Activated T-cell treated with anti-CD3 and anti-CD28 coated beads for 4 hours (primary cell): ENCODE measurements at places on chromosomes 1 and 21.
A peak's percentile ranks its signal among the peaks of the same experiment; 100 is the strongest.

DNA sequence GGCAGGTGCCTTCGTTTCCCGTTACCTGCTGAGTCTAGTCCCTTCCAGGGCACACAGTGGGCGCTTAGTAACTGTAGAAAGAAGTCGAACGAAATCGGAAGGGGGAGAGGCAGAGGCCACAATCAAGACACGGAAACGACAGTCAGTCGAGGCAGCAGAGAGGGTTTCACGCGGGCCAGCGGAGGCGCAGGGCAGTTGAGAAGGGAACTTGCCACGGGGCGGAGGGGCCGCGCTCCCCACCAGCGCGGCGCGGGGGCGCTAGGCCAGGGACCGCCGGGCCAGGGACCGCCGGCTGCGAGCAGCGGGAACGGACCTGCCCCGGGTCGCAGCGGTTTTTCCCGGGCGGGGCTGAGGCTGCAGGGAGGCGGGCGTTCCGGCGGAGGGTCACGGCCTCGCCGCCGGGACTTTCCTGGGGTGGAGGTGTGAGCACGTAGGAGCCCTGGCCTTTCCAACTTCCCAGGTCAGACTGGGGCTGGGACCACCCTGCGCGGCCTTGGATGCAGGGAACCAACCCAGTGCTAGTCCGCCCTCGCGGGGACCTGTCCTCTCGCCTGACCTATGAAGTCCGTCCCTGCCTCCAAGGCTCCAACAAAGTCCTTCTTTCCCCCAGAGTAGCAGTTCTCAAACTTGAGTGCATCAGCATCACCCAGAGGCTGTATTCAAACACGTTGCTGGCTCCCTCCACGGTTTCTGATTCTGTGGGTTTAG lies 150.1 kb upstream of the FGGY start:
- peak; percentile 14 for DNase-seq

GRCh38 chr1:34740161-34740868 lies 14.5 kb upstream of the GJB5 start:
- DNase-seq, result no peak

DNA sequence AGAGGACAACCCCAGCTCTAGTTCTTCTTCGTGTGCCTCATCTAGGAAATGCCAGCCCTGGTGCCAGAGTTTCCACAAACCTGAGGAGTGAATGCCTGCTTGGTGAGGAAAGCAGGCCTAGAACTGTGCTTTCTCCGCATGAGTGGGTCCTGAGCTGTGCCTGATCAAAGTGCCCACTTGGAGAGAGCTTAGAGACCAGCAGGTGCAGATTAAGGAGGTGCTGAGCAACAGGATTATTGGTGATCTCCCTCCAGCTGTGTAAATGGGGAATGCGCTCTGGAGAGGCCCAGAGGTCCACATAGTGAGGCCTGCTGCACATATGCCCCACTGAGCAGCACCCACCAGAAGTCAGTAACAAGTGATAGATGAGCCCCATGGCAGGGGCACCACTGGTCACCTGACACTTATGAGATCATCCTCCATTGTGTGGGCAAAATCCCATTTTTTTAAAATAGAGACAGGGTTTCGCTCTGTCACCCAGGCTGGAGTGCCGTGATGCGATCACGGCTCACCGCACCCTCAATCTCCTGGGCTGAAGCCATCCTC lies 127.2 kb upstream of the ZC3H12A start:
- DNase-seq, result no peak

GRCh38 chr1:160491017-160491416 lies 32.0 kb downstream of the SLAMF6 start:
- DNase-seq, result no peak

- no peak for DNase-seq
Measured at GRCh38 chr1:214272964-214273533, 7.9 kb upstream of the SMYD2 start.

DNA sequence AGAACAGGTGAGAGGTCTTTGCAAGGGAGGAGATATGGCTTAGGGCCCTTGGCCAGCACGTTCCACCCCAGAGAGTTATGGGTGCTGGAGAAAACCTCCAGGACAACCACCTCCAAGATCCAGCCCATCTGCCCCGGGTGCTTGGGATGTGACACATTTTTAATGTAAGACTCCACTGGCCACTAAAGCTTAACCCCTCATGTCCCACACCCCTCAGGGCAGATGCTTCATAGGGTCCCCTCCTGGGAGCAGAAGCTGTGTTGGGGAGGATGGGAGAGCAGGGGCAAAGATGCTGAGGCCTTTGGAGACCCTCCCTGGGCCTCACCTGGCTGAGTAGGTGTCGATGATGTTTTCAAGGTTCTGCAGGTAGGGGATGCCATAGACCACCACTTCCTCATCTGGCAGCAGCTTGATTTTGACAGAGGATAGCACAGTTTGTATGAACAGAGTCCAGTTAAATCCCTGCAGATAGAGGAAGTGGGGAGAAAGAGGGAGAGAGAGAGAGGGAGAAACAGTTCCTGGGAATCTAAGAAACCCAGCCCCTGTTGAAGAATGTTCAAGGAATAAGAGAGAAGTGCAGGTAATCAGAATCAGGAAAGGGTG lies 11.9 kb downstream of the PRXL2B start:
- DNase-seq, result no peak

DNA sequence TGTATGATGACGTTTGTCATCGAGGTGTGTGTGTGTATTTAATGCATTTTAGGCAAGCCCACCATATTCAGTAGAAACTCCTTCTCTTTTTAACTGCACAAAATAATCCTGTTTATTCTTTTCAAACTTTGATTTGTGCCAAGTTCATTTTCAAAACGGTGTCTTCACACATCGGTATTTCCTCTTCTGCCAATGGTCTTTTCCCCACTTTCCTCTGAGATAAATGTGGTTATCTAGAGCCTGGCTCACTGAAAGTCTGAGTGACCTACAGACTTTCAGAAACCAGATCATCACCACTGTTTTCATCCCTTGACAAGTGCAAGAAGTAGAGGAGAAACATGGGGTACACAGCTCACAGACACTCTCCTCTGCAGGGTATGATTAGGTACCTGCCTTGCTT lies 69.4 kb downstream of the GPATCH2 start:
- no peak for DNase-seq

DNA sequence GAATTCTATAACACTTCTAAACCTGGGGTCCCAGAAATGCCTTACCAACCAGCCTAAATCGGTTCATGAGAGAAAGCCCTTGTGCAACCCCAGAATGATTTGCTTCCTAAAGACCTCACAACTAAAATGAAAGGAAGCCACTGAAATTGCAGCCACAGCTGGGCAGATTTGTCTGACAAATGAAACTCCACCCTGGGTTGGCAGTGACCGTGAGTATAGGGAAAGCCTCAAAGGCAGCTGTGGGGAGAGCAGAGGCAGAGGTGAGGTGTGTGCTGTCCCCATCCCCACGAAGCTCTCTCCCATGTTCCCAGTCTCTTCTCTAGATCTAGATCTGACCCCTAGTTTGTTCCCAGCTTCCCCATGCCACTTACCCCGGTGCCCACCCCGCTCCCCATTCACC lies 23.1 kb downstream of the RHBDL2 start:
- no peak for DNase-seq

DNA sequence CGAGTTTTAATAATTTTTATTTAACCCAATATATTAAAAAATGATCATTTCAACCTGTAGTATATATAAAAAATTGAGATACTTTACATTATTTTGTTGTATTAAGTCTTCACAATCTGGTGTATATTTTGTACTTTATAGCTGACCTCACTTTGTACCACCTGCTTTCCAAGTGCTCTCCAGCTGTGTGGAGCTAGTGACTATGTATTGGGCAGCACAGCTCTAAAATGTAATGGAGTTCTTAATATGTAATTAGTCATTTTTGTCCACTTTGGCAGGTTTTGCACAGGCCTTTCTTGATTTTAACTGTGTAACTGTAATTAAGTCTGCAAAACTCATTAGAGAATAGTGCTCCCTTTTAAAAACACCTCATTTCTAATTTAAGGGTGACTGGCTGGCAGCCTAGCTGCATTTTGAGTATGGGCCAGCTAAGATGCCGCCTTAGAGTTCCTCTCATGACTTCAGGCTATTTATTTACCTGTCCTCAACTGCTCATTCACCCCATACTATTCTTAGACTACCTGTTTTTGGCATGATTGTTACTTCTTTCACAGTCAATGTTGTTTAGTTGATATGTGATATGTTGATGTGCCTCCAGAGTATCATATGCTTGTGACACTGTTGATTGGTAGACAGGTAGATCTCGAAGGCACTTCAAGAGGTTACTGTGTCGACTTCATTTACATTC lies 43.2 kb downstream of the ZYG11B start:
- DNase-seq, result no peak

DNA sequence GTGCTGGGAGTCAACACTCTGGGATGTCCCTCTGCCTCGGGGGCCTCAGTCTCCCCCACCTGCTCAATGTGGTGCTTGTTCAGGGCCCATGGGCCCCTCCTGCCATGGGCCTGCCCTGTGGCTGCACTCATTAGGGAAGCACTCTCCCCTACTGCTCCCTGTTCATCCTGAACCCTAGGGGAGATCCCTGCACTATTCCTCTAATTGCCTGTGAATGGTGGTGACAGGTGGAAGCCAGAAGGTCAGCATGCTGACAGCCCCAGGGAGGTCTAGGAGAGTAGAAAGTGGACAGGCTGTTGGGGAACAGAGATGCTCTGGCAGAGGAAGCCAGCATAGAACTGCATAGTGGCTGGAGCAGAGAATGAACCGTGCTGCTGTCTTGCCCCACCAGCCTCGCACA lies 217.6 kb downstream of the TRABD2B start:
- no peak for DNase-seq

- DNase-seq, result no peak
Measured at GRCh38 chr1:215631489-215631888, 64.4 kb downstream of the KCTD3 start.

DNA sequence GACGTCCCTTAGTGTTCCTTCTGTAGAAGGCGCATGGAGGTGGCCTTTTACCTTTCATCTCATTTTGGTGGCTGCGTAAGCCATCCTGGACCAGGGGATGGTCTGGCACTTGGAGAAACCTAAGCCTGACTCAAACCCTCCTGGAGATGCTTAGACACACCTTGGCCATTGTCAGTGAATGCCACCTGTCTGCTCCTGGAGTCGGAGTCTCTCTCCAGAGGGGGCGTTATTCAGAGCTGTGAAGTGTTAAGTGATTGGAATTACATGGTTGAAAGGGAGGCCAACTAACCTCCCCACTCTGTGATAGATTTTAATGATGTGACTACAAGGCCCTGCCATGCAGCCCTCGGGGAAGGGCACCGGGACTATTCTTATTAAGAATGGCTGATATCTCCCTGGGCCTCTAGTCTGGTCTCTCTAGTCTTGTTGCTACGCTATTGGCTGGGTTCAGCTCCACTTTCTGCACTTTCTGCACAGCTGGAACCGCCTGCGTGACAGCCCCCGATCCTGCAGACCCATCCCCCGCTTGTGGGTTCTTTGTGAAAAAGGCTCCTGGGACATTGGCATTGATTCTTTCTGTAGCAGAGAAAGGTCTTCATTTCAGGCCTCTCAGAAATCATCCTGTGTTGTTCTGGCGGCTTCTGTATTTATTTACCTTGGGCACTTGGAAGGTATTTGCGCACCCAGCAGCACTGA lies 4.2 kb downstream of the RASSF5 start:
- DNase-seq, result no peak

DNA sequence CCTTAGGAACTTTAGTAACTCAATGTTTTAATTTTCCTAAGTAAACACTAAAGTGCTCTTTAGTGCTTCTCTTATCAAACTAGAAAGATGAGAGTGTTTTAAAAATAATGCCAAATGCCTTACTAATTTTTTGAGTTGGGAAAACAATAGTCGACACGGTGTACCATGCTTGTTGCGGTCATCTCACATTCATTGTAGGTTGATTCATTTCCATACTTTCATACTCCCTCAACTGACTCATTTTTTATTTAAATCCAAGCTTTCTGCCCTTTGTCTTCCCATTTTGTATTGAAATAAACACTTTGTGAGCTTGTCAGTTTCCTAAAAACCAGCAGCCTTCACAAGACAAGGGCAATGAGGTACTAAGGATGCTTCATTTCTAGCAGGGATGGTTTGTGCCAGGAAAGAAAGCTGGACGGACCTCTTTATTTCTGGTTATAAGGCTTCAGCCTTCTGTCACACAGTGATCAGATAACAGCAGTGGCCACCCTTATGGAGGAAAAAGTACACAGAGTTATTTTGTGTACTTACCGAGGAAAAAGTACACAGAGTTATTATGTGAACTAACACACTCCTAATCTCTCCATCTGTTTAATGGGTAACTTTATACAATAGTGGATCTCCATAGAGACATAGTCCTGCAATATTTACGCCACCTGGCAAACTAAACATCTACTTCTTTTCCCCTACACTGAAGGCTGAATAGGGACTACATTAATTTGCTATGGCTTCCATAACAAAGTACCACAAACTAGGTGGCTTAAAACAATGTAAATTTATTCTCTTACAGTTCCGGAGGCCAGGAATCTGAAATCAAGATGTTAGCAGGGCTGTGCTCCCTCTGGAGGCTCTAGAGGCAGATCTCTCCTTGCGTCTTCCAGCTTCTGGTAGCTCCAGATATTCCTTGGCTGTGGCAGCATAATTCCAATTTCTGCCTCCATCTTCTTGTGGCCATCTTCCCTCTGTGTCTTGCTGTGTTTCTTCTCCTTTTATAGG lies 13.0 kb upstream of the CCDC190 start:
- DNase-seq, result no peak

GRCh38 chr1:111199881-111200801 lies at the start of gene DENND2D:
Gene DENND2D, minus strand, starts transcription at chr1:111200646. Its CDS starts 187 bp downstream, at chr1:111200459.
- DNase-seq, result no peak

DNA sequence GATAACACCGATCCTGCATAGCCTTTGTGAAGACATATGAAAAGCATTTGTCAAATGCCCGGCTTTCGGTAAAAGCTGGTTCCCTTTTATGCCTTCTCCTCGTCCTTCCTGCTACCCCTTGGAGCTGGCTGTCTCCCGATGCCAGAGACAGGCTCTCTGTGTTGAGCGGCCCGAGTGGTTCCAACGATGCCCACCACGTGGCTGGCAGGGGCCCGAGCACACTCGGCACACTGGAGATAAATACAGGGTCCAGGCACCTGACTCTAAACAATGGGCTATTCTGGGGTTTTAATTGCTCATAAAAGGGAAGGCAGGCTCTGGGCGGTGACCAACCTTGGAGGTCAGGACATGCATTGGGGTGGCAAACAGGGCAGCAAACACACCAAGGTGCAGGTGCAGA lies 207.1 kb downstream of the HIVEP3 start:
- no peak for DNase-seq

DNA sequence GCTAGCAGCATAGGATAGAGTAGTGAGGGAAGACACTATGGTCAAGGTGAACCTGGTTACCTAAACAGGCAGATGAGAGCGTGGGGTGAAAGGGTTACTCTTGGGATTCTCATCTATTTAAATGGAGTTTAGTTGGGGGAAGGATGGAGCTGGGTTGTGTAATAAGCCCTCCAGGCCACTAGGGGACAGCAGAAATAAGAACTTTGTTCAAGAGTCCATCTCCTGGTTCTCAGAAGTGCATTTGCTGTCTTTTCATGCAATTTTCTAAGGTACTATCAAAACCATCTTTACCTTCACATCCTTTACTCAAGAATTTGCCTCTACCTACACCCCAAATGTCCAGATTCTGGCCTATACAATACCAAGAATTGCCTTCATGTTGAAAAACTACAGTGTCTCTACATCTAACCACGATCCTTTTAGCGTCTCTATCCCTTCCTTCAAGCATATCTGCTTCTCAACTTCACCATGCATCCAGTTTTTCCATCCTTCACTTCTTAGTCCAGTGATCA lies 28.0 kb downstream of the SLAMF1 start:
- no peak for DNase-seq
